ENCODE measurements at places on chromosomes 2 and 18.

DNA sequence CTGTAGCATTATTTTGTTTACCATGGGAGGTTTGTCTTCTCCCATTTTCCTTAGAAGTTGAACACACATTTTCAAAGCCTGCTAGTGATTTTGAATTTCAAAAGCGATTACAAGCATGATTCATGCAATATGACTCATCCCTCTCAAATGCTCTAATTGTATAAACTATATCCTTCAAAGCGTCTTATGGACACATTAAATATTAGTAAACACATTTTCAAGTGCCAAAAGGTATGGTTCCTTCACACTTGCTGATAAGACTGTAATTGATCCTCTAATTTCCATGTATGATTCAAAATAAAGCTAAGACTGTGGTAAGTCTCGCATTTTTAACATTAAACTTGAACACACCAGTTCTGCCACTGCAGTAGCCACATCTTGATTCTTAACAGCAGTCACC is 512.9 kb downstream of the LRRTM4 start:
- DNase-seq: no peak

DNA sequence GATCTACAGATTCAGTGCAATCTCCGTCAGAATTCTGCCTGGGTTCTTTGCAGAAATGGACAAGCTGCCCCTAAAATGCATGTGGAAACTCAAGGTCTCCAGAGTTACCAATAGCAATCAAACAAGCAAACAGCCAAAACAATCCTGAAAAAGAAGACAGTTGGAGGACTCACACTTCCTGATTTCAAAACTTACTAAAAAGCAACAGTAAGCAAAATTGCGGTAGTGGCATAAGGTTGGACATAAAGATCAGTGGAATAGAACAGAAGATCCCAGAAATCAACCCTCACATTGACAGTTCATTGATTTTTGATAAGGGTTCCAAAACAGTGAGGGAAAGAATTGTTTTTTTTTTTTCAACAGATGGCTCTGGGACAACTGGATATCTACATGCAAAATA is 59.7 kb downstream of the NPPC start:
- no peak for DNase-seq

- DNase-seq: no peak
Observed at GRCh38 chr18:42155024-42155423, 200.0 kb downstream of the PIK3C3 start.

DNA sequence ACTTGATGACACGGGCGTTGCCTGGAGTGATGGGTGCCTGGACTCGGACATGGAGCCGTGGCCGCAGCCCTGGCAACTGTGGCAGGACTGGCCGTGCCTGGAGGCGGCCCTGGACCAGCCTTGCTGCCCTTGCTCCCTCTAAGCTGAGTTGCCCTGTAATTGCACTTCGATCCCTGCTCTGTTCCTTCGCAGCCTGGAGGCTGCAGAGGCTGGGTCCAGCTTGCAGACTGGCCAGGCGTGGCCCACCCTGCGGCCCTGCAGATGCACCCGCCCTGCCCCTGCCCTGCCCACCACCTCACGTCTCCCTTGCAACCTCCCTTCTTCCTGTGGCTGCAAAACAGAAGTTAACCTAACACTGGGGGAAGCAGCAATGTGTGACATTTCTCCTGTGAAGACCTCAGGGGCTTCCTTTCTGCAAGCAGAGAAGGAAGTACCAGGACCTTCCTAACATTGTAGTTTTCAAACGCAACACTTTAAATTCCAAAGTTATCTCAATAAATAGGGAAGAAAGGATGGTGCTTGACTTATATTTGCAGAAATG is 174.6 kb upstream of the TPO start:
- DNase-seq: no peak

GRCh38 chr2:118654945-118655344 is 192.5 kb downstream of the EN1 start:
- DNase-seq: no peak

GRCh38 chr18:59823596-59824195 is 76.1 kb upstream of the PMAIP1 start:
- peak; percentile 83 for DNase-seq

DNA sequence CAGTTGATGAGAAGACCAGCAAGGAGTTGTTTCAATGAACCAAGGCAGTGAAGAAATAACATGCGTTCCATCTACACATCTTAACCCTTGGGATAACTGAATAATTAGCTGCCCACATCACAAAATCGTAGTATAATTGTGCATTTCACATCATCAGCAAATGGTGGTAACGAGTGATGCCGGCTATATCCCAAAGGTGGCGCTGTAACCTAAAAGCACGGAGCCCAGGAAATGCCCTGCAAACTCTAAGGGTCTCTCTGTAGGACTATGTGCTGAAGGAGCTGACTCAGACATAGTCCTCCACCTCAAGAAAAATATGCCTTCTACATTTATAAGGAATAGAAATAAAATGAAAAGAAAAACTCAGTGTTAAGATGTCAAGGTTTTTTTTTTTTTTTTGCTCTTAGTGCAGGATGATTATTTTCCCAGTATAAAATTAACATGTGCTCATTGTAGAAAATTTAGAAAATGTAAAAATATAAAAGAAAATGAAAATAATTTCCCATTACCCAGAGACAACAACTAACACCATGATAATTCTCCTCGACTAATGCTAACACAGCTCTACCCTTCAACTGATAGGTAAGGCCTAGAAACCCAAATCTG is 23.1 kb upstream of the DSG3 start:
- peak; percentile 71 for DNase-seq

GRCh38 chr2:118582058-118582457 is 265.4 kb downstream of the EN1 start:
- no peak for DNase-seq

DNA sequence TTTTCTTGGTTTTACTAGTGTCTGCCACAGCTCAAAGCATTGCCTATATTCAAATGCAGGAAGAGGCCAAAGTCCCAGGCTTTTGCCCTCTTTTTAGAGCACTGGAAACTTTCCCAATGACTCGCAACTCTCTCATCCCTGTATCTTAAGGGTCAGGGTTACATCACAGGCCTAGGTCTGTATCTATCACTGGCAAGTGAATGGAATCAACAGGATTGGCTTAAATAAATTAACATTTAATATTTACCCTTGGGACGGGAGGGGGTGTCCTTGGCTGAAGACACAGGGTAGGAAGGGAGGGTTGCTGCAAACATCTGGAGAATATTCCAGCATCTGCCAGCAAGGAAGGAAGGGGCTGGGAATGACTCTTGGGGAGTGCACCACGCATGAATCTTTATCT is 242.6 kb downstream of the SLC4A3 start:
- no peak for DNase-seq

DNA sequence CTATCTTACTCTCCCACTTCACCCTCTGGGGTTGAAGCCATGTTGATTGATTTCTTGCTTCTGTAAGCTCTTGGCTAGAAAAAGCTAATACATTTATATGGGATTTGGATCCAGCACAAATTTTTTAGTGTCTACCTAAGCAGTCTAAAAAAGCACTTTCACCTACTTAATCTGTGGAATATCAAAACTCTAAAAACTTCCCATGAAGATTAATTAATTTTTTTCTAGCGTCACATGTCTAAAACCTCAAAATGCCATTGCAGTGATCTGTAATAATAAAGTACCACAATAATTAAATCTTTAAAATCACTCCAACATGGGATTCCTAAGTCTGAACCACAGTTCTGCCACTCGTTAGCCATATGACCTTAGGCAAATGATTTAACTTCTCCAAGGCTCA is 180.1 kb downstream of the EN1 start:
- DNase-seq: no peak

- peak; percentile 64 for DNase-seq
Observed at GRCh38 chr18:73840319-73840945, 307.2 kb downstream of the FBXO15 start.

DNA sequence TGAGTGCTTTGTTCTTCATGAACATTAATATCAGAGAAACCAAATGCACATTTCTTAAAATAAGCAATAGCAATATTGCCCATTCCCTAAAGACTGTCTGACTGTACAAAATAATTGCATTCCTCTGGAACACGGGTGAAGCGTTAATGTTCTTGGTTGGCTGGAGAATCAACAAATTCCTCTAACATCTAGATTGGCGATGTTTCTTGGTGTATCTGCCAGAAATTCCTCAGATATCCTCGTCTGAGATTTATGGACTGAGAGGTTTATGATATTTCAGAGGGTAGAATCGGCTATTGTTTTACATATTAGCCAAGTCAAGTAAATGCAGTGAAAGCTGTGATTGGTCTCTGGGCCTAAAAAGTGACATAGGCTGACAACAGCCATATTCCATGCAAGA is 27.1 kb upstream of the SPTBN1 start:
- no peak for DNase-seq

DNA sequence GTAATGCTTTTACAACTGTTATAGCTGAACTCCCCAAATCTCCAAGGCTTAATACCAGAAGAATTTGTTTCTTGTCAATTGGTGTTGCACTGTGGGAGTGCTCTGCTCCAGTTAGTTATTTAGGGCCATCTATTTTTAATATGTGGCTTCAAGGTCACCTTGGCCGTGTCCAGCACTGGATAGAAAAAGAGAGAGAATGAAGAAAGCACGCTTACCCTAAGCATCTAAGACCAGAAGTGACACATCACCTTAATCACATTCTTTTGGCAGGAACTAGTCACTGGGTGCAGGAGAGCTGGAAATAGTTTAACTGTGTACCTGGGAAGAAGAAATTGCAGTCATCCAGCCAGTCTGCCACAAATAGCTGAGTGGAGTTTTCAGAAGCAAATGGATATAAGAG is 78.8 kb downstream of the VWC2L start:
- DNase-seq: no peak

GRCh38 chr2:48691935-48692691 is 63.4 kb downstream of the LHCGR start:
- DNase-seq: no peak

GRCh38 chr2:68789603-68790002 is 55.0 kb downstream of the ARHGAP25 start:
- no peak for DNase-seq

- no peak for DNase-seq
Observed at GRCh38 chr18:74333091-74333490, 17.5 kb downstream of the C18orf63 start.

GRCh38 chr2:109613081-109613921 is 465 bp downstream of the SEPTIN10 start:
- DNase-seq: no peak

- DNase-seq: peak; percentile 52
Observed at GRCh38 chr2:152432206-152432653, 97.3 kb downstream of the FMNL2 start.

DNA sequence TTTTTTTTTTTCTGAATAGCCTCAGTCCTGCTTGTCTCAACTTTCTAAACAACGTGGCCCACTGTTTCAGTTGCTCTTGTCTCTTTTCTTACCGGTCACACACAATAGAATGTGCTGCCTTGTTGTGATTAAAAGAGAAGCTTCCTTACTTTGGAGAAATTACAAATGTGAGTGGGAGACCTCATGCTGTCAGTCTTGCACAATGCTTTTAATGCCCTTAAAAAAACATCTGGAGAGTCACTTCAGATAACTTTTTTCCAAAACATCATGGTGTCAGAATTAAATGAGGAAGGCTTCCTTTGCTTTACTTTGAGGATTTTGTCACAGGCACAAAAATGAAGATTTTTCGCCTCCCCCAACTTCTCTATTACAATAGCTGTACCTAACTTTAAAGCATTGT is 37.7 kb downstream of the LHCGR start:
- no peak for DNase-seq

- DNase-seq: no peak
Observed at GRCh38 chr2:233810385-233810784, 32.3 kb downstream of the MROH2A start.

DNA sequence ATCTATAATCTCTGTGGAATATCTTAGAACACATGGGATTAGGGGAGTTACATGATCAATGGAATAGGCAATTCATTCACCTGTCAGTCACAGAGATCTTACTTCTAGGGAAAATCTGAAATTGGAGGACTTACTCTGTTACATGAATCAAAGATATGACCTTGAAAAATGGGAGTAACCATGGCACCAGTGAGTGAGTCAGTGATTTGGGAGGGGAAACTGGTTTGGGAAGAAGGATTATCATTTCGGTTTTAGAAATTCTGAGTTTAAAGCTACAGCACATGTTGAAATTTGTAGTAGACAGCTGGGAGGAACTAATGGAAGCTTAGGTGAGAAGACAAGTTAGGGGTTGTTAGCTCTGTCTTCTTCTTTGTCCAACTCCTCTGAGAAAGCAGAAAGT is 153.7 kb downstream of the CAMKMT start:
- no peak for DNase-seq
